ENCODE measurements at places on chromosomes 3 and 15.
A peak's percentile ranks its signal among the peaks of the same experiment; 100 is the strongest.

DNA sequence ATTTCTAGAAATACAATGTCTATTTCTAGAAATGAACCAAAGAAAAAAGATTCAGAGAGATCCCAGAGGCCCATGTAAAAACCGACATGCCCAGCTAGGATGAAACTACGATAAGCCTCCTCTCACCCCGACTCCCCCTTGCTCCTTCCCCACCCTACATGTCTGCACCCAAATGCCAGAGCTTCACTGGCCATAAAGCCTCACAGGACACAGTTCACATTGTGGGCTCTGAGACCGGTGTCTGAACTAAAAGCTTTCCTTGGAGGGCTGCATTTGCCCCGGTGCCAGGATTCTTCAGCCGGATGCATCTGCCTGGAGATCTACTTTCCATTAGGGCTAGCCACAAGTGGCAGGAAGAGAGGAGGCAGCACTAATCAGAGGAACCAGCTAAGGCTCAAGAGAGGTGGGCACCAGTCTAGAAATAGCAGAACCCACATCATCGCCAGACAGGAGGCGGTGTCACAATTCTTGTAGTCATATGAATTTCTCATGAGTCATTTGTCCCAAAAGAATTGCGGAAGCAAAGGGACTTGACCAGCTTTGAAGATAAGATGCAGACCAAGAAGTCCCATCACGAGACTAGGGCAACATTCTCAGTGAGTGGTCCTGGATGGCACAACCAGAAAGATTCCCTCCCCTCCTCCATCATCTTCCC, 353.6 kb downstream of the NTRK3 start:
- no peak for DNase-seq

DNA sequence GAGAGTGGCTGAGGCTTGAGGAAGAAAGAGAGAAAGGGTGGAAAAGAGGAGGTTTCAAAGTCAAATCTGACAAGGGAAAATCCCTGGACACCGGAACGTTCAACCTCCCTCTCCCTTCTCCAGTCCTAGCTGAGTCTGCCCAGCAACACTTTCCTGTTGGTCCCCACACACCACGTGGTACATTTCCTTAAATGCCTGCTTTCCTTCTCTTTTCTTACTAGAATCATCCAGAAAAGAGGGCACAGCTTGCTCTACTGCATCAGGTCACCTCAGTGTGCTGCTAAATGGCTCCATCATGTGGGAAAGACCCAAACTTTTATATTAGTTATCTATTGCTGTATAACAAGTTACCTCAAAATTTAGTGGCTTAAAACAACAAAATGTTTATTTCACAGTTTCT, 181.2 kb downstream of the NECTIN3 start:
- DNase-seq = no peak

GRCh38 chr3:48306860-48307530, 26.5 kb downstream of the SPINK8 start:
- no peak for DNase-seq

DNA sequence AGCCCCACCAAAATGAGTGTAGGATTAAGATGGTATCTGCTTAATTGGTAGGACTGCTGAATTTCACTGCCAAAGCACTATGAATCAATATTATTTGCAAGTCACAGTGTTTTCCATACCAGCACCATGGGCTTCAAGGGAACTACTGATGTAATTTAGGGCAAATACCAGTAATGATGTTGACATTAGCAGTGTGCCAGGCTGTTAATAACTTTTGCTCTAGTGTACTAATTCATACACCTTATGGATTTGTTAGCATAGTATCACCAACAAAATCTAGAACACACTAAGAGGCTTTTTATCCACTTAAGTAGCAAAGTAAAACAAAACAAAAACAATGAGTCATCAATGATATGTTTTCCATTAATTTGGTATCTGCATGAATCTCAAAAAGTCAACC, 888.2 kb downstream of the CADM2 start:
- no peak for DNase-seq

DNA sequence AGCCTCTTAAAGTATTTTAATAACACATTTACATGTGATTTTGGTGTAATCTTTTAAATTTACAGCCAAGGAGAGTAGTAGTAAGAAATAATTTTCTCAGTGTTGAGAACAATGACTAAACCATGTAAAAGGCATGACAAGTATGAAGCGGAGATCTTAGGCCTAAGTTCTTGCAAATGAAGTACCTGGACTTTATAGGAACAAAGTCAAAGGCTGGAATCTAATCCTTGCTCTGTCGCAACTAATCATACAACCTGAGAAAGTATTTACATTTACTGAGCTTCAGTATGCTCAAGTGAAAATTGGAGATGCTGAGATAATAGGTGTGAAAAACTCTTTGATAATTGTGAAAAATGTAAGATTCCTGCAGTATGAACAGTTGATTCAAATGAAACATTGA, 86.4 kb upstream of the VGLL3 start:
- DNase-seq = no peak

GRCh38 chr3:60080648-60081047, 1030.8 kb upstream of the CFAP20DC start:
- peak; percentile 3 for DNase-seq

DNA sequence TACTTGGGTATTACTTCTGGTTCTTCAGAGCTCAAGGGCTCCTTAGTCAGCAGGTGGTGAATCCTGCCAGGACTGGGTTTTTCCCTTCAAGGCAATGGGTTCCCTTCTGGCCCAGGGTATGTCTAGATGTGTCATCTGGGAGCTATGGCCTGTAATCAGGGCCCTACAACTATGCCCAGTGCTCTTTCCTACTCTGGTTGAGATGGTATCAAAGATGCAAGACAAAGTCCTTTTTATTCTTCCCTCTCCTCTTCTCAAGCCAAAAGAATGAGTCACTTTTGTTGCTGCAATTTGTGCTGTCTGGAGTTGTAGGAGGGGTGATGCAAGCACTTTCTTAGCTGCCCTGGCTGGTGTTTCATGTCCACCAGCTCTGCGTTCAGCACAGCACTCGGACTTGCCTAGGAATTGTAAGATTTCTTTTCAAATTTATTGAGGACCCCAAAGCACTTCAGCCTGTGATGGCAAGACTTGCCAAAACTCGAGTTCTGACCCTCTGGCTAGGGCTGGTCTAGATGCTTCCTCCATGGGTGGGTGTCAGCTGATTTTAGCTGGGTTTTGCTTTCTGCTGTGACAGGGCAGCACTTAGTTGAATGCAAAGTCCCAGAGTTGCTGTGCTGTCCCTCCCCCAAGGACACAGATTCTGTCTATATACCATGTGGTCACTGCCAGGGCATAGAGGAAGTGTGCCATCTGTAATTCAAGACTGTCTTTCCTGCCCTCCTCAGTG, 129.2 kb upstream of the CBLB start:
- no peak for DNase-seq
